Myocyte (in vitro differentiated cells): ENCODE measurements at places on chromosomes 5 and 9. TPM values are rescaled to one million over a fixed set of nuclear protein-coding genes. Genes with fewer than 3 reads are reported as not detected.
A peak's percentile ranks its signal among the peaks of the same experiment; 100 is the strongest.

The HSPA5 gene
- 89.3 and 142 TPM in 2 replicates for total RNA-seq

DNA sequence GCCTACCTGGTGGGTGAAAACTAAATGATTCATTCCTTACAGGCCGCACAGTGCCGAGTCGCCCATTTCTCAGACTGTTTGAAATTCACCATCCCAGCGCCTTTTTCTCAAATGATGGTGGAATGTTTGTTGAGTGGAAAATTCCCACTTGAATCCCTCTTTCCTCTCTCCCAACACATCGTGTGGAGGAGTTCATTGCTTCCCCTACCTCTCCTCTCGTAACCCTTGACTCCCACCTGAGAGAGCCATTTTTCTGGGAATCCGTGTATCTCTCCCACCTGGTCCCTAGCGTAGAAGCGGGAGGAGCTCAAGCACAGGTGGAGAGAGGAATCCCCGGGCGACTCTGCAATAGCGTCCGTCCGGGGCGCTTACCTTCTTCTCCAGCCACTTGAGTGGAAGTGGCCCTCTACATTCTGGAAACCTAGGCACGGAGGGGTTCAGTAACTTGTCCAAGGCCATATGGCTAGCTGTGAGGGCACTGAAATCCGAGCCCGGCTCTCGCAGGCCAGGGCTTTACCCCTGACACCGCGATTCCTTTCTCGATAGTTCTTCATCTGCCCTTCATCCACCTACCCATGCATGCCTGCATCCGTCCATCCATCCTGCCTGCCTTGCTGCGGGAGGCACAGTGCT is 683 bp downstream of the OSMR start:
- DNase-seq: peak; percentile 15

The ARID3C gene
- 0.16 TPM in 1 of 2 replicates, not detected in the other for total RNA-seq

The C9orf40 gene
- 5.8 and 9.1 TPM in 2 replicates for total RNA-seq

DNA sequence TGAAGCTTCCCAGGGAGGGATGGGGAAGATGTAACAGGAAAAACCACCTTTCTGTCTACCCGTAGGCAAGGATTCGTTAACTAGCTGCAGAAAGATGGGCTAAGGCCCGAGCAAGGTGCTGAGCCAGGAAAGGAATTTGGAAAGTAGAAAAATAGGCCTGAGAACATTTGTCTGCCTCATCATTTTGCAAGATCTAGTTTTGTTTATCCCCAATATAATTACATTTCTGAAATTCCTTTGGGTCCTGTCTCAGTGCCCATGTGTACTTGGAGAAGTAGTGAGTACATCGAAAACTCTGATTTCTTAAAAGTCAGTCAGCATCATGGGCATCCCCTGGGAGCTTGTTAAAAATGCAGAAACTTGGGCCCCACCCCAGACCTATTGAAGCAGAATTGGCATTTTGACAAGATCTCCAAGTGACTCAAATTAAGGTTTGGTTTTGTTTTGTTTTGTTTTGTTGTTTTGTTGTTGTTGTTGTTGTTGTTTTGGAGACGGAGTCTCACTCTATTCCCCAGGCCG is 52.1 kb upstream of the CEMIP2 start:
- no peak for DNase-seq

- DNase-seq: no peak
These were observed 129.8 kb downstream of the GNAQ start for GRCh38 chr9:77901771-77902170.

DNA sequence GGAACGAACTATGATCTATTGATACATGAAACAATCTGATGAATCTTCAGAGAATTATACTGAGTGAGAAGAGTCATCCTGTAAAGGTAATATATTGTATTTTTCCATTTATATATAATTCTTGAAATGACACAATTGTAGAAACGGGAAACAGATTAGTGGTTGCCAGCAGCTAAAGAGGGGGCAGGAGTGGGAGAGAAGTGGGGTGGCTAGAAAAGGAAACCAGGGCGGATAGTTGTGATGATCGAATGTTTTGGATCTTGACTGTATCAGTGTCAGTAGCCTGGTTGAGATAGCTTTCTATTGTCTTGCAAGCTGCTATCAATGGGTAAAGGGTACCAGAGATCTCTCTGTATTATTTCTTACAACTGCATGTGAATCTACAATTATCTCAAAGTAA is 17.7 kb upstream of the RAPGEF1 start:
- DNase-seq: no peak

DNA sequence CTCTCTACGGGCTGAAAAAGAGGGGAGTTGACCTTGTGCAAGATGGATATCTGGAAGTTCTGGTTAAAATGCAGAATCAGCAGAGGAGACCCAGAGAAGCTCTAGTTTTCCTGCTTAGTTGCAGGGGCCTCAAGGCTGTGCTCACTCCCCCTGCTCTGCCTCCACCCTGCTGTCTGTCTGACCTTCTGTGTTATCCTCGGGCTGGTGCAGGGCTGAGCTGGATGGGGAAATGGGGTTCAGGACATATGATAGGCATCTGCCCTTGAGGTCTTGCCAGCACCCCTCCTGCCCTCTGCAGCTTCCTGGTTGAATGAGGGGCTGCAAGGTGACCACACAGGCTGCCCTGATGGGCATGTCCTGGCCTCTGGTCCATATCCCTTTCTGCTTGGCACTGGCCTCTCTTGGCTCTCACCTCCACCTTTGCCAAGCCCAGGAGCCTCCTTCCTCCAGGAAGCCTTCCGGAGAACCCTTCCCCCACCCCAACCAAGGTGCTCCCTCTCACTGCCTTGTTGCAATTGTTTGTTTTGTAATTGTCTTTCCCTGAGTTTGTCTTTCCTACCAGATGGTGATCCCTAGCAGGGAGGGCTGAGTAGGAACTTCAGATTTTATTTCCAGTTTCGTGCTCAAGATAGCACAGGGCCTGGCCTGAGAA is 1.3 kb downstream of the TMEM268 start:
- DNase-seq: no peak

GRCh38 chr5:2724031-2724581 is 27.4 kb downstream of the IRX2 start:
- no peak for DNase-seq
